ENCODE measurements at places on chromosomes 16 and 17. TPM values are rescaled to one million over a fixed set of nuclear protein-coding genes. Genes with fewer than 3 reads are reported as not detected.

DNA sequence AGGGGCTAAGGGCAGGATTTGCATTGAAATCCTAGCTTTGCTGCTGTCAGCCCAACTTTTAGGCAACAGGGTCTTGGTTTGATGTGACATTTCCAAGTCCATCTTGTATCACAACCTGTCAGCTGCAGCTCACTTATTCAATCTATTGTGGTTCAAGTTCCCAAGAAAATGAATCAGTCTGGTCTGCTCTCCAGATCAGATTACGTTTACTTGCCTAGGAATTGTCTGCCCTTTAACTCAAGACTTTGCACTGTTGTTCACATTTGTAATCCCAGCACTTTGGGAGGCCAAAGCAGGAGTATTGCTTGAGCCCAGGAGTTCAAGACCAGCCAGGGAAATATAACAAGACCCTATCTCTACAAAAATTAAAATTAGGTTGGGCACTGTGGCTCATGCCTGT lies 10.0 kb downstream of the STX4 start:
- no peak for DNase-seq

The BTBD17 gene
- total RNA-seq = not detected

DNA sequence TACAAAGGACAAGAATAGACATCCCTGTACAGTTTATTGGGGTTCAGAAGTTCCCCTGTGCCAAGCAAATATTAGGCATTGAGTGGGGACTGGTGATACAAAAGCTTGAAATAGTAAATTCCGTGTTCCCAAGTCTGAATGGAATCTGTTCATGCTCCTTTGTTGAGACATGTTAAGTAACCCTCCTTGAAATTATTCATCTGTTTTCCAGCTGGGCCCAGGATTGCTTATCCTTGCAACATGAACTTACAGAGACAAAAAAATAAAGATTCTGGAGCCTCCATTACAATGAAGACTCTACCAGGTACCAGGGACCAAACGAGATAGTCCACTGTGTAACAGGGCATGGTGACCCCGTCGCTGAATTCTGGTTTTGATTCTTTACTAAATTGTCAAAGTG lies 6.1 kb upstream of the CCL8 start:
- DNase-seq = no peak

DNA sequence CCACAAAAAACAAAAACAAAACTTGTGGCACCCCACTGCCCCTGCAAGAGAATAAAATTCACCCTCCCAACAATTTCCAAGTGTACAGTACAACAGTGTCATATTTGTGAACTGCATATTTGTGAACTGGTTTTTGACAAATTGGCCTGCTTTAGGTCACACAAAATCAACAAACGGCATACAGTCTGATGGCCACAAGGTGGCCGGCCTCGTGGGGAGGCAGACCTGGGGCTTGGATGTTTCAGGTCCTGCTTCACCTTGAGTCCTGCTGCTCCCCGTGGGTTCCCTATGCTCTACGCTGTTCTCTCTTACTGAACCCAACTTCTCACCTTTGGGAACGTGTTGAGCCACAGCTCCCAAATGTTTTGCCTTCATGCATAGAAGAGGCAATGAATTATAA lies 102.2 kb downstream of the CDK5R1 start:
- DNase-seq = no peak

DNA sequence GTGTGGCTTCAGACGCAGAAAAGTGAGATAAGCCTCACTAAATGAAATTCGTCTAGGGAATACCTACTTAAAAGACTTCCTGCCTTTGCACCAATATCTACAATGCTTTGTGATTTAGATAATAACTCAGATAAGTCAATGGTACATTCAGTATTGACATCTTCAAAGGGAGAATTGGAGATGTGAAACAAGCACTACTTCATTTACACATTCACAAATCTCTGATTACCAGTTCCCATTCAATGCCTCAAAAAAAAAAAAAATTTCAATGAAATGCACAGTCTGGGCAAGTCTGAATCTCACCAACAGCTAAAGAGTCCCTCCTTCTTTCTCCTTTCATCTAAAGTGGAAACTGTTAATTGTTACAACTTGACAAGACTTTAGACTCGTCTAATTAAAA lies 3.7 kb downstream of the PHF12 start:
- DNase-seq = no peak

The TEX14 gene
- total RNA-seq = 0.36 TPM

DNA sequence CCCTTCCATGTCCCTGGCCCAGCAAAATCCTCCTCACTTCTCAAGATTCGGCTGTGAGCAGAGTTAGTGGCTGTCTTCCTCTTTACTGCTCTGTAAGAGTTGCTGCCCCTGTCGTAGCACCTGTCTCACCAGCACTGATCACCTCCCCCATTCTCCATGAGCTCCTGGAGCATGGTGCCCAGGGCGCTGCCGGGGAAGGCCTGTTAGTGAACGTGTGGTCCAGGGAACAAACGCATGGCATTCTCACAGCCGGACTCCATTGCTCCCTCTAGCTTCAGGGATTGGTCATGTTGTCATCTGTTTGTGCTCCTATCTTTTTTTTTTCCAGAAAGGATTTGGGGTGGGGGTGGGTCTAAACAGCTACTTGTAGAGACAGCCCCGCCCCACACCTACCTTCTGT lies 141.2 kb downstream of the CMIP start:
- DNase-seq = no peak

The PRRT2 gene
- 5.4 TPM for total RNA-seq

DNA sequence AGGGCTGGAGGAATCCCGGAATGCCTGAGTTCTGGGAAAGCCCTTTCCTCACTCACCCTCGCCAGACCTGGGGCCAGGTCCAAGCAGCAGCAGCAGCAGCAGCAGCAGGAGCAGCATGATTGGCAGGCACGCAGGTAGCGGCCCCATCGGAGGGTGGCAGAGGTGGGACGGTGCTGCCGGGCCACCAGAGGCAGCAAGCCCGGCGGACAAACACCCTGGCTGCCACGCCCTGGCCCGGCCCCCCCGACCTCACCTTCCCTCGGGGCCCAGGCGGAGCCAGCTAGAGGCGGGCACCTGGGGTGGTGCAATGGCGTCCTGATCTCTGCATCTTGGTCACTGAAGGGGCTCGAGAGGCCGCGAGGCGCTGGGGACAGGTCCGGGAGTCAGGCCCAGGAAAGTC lies 122.4 kb downstream of the LAT start:
- no peak for DNase-seq

GRCh38 chr16:30985401-30986128 lies 558 bp downstream of the HSD3B7 start:
- DNase-seq = no peak

DNA sequence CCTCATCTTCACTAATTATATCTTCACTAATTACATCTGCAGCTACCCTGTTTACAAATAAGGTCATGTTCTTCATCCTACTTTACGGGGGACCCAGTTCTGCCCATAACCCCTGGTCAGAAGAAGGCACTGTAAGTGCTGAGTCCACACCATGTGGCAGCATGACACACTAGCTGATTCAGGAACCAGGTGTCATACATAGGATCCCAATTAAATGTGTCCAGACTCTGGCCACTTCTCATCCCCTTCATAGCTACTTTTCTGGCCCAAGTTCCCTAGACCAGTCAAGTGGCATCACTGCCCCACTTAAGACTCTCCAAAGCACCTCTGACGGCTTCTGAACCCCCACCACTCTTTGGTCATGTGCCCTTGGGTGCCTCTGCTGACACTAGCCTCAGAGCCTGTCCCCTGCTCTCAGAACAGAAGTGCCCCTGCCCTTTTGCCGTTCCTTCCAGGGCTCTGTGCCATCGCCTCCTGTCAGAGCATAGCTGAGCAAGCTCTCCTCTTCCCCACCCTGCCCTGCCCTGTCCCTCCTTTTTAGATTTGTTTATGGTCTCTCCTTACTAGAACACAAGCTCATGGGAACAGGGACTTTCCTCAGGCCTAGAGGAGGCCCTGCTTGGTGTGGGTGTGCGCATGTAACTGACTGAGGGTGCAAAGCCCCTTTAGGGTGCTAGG lies 61.1 kb downstream of the B9D1 start:
- peak; percentile 50 for DNase-seq

The CD300H gene
- total RNA-seq = not detected

- peak; percentile 14 for DNase-seq
Observed at GRCh38 chr17:43813386-43813785, 19.6 kb downstream of the MPP3 start.

DNA sequence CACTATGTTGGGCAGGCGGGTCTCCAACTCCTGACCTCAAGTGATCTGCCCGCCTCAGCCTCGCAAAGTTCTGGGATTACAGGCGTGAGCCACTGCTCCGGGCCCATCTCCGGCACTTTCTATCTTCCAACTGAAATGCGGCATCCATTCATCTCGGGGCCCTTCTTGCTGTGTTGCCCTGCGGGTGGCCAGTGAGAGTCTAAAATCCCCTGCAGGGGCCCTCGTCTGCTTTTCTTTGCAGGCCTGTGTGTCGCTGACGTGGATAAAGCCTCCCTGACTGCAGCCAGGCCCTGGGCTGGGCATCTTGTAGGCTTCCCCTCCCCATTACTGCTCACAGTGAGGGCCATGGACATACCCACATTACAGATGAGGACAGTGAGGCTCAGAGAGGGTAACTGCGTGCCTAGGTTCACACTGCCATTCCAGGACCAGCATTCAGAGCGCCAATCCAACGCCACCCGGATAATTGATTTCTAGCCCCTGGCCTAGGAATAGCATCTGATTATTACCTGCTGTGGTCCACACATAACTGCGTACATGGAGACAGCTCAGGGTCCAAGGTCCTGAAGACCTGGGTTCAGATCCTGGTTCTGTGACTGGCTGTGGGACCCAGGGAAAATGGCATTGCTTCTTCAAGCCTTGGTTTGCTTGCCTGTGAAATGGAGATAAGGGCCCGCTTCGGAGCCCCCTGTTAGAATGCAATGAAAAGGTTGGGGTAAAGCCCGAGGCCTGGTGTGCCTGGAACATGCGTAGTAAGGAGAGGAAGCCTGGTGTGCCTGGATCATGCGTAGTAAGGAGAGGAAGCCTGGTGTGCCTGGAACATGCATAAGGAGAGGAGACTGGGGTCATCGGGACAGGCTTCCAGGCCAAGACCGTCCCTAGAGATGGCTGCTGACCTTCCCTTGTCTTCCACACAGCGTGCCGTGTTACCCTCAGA lies 25.0 kb downstream of the CRISPLD2 start:
- DNase-seq = no peak

- DNase-seq = no peak
Observed at GRCh38 chr17:82283208-82283749, 9.8 kb upstream of the CSNK1D start.

The IL34 gene
- 4.6 TPM for total RNA-seq

- DNase-seq = peak; percentile 28
Observed at GRCh38 chr16:49460786-49461470, 87.3 kb downstream of the C16orf78 start.

- no peak for DNase-seq
Observed at GRCh38 chr17:81509207-81509971, 3.2 kb downstream of the ACTG1 start.

DNA sequence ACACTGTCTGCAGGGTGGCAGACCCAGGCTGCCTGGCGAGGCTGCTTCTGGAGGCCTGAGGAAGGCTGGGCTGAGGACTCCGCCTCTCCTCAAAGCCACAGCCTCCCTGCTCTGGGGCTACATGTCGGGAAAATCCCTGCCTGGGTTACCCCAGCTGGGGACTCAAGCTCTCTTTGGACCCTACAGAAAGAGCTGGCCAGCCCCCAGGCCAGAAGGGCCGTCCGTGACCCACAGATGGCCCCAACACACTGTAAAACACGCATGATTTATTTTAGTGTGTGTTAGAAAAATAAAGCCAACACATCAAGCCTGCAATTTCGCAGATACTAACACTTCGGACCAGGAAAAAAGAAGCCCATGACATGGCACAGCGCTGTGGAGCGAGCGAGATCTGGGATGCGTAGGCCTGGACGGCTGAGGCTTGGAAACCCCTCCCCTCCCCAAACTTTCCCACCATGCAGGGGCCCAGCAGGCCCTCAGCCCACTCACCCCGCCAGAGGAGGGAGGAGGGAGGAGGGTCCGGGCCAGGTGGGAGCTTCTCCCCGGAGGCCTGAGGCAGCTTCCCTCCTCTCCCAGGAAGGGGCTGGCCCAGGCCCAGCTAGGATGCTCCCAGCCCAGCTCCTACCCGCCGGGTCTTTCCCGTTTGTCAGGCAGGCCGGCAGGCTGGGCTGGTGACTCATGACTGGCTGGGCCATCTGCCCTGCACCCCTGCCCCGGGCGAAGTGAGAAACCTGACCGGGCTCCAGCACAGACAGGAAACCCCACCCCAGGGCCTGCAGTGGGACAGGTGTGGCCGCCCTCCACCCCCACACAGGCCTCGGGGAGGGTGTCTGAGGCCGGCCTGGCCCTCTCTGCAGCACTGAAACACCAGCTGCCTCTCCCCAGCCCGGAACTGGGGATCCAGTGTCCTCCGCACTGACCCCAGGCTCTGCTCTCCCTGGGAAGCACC lies 34.1 kb upstream of the SLC38A10 start:
- DNase-seq = peak; percentile 97

DNA sequence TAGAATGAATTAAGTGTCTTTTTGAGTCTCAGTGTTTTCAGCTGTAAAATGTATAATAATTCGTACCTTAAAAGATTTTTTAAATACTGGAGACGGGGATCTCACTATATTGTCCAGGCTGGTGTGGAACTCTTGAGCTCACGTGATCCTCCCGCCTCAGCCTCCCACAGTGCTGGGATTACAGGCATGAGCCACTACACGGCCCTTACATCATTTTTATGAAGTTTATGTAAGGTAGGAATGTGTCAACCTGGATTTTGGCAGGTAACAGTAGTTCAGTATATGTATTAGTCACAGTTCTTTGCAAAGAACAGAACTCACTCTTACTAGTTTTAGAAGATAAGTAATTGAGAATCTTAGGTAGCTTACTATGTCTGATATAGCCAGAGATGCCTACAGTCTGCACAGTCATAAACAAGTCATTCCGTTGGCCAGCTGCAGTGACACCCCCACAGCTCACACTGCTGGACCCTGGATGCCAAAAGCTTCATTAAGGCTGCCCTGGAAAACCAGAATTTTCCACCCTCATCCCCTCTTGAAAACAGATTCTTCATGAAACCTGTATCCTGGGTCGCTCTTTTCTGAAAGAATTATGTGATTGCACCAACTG lies 583 bp upstream of the COX6A2 start:
- DNase-seq = peak; percentile 11

DNA sequence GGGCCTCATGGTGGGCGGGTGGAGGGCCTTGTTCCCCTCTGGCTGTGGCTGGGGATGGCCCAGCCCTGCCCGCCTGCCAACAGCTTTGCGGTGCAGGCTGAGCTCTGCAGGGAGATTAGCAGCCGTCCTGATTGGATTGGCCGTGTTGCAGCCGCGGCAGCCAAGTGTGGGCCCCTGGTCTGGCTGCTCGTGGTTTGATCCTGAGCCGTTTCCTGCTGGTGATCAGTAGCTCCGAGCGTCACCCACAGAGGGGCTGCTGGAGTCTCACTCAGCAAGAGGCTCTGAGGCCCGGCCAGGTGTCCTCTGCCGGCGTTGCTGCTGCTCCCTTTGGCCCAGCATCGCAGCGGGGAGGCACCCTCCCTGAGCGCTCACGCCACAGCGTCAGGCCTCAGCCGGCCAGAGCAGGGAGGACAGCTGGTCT lies 32.5 kb downstream of the BAIAP2 start:
- no peak for DNase-seq

DNA sequence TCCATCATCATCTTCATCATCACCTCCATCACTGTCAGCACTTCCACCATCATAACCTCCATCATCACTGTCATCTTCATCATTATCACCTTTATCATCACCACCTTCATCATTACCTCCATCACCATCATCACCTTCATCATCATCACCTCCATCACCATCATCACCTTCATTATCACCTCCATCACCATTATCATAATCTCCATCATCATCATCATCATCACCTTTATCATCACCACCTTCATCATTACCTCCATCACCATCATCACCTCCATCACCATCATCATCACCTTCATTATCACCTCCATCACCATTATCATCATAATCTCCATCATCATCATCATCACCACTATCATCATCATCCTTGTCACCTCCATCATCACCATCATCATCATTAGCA lies 309.7 kb downstream of the HAPSTR1 start:
- DNase-seq = no peak

Data from sigmoid colon (tissue), 7 donors.